Neural crest cell (in vitro differentiated cells): ENCODE measurements at places on chromosomes 12 and 14. TPM values are rescaled to one million over a fixed set of nuclear protein-coding genes. Genes with fewer than 3 reads are reported as not detected.

Gene MYF5
- total RNA-seq: not detected in 2 replicates

Gene EFS
- 100 and 104 TPM in 2 replicates for total RNA-seq

DNA sequence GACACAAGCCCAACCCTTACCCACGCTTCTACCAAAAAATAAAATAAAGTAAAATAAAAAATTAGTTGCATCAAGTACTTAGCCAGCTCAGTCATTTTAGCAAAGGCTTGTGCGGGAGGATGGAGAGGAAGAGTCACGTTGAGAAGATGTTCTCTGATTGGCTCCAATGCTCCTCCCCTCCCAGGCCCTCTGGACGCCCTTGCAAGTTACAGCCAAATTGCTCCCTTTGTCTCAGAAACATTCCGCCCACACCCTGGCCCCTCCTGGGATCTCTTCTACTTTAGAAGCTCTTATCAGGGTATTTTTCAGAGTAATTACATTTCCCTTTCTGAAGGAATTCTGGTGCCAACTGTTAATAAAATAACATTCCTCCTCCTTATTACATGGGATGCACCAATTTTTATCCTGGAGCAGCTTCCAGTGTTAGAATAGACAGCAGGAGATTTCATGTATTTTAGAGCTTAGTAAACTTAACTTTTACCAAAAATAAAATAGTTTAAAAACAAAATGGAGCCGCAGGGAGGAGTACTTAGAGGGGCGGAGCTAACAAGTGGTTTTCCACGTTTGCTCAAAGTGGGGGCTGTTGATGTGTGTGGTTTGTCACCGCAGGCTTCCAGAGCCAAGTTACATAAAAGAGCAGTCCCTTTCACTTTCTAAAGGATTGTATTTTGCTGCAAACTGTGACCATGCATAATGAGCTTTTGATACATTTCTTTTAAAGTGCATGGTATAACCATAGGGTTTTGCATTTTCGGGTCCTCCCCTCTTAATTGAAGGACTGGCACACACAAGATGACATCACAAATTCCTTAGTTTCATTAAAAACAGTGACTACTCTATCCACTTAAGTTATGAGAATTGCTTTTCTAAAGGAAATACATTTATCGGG lies 71.7 kb upstream of the RAP1B start:
- no peak for DNase-seq

- DNase-seq: no peak
Observed at GRCh38 chr14:55843718-55844403, 263.9 kb downstream of the KTN1 start.

GRCh38 chr12:97335115-97335514 lies 127.5 kb upstream of the RMST start:
- no peak for DNase-seq
